ENCODE measurements at places on chromosomes 11 and 22.

- no peak for DNase-seq
These were observed 90.0 kb downstream of the GRIK4 start for GRCh38 chr11:120601536-120601935.

GRCh38 chr11:111250936-111251335 is 5.4 kb downstream of the POU2AF2 start:
- no peak for DNase-seq

GRCh38 chr11:87223816-87224215 is 186.1 kb downstream of the TMEM135 start:
- no peak for DNase-seq

DNA sequence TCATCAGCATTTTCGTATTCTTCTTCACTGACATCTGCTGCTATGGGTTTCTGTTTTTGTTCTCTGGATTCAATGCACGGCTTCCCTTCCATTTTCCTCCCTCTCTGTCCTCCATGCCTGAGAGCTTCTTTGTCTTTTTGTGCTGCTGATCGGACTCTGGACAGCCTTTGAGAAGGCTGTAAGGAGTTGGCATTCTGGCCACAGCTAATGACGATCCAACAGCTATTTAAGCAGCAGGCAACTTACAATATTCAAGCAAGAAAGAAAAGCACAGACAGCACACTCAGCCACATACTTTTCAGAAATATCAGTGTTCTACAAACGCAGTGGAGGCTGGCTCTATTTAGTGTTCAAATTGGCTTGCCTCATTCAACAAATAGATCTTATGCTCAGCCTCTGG is 60.9 kb upstream of the ZC3H12C start:
- no peak for DNase-seq
